Activated CD4-positive, alpha-beta T cell treated with anti-CD3 and anti-CD28 coated beads, Interleukin-2, amount 50 U/mL, for 48 hours (primary cell): ENCODE measurements at places on chromosomes 11 and 22.
A peak's percentile ranks its signal among the peaks of the same experiment; 100 is the strongest.

GRCh38 chr11:80424012-80424695 is 983.3 kb upstream of the TENM4 start:
- no peak for DNase-seq

DNA sequence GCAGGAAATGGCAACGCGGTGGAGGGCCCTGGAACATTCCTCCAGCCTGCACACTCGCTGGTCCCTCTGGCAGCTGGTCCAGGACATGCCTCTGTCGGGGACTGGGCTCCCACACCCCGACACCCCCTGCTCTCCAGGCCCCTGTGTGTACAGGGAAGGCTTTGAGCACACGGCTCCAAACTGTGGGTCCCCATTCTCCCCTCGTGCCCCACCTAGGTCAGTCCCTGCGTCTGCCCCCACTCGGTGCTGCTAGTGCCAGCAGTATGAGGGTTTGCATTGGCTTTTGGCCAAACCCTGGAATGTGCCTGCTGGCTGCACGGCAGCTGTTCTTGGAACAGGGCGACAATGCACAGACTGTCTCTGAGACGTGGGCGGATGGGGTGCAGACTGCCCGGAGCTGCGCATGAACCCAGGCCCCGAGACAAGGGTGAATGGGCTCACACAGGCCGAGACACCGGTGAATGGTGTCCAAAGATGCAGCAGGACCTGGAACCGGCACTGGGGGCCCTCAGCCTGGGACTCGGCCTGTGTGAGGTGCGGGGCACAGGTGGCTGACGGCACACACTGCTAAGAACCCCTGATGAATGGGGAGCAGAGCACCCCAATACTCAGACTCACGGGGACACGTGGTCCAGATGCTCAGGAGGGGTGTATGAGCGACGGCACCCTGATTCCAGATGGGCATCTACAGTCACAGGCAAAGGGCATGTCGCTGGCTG is 7.5 kb upstream of the SYT8 start:
- no peak for DNase-seq

DNA sequence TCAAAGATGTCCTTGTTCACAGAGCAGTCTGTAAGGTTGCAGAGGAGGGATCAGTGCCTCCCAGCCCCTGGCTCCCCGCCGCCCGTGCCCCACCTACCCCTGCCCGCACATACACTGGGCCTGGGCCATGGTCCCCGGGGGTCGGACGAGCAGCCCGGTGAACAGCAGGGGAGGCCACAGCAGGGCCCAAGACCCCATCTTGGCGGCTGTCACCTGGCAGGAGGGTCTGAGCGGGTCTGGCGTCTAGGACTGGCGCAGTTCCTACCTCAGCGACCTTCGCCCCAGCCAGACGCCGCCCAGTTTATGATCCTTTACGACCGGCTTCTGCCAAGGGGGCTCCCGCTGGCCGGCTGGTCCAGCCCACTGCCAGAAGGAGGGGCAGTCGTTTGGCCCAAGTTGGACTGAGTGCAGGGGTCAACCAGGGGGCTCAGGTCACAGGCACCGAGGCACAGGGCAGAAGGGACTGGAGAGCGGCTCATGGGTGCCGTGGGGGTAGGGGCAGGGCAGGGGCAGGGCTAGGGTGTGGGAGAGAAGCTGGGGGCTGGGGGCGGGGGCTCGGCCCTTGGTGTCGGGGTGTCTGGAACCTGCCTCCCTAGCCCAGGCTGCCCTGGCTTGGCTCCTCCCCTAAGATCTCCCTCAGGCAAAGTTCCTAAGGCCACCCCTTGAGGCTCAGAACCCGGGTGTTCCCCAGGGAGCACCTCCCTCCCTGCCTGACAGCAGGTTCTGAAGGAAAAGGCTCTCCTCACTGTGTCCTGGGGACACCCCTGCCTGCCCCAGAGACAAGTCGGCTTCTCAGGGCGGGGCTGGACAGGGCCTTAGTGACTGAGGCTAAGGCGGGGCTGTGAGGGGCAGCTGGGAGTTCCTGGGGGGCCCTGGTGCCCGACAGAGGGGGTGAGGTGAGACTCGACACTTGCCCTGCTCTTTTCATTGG is at the start of gene CDHR5:
Gene CDHR5, minus strand, starts transcription at position 251 of the 931 bp plus-strand sequence. Its CDS starts 53 bp downstream, at position 198.
- DNase-seq, result no peak

DNA sequence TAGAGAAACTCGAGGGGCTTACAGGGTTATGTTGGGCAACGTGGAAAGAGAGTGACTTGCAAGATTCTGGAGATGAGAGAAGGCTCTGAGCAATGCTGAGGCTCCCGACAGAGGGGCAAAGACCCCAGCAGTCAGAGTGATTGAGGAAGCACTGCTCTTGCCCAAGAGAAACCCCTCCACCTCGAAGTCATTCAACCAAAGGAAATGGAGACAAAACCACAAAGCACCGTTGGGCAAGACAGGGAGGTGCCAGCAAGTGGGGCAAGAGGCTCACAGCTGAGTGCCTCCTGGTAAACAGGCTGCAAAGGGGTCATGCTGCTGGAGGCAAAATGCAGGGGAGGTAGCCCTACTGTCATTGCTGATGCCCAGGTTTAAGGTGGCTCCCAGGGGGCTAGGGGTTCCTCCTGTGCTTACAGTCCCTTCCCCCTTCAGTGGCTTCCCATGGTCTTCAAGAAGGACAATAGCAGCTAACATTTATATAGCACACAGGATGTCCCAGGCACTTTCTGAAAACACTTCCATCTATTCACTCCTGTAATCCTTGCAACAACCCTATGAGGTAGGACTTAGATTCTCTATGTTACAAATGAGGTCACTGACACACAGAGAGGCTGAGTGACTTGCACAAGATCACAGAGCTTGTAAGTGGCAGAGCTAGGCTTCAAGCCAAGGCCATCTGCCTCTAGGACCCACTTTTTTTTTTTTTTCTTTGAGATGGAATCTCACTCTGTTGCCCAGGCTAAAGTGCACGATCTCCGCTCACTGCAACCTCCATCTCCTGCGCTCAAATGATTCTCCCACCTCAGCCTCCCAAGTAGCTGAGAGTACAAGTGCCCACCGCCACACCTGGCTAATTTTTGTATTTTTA is 18.1 kb upstream of the MYH9 start:
- no peak for DNase-seq

- peak; percentile 81 for DNase-seq
These were observed 66.5 kb downstream of the GGTLC2 start for GRCh38 chr22:22710719-22711531.

DNA sequence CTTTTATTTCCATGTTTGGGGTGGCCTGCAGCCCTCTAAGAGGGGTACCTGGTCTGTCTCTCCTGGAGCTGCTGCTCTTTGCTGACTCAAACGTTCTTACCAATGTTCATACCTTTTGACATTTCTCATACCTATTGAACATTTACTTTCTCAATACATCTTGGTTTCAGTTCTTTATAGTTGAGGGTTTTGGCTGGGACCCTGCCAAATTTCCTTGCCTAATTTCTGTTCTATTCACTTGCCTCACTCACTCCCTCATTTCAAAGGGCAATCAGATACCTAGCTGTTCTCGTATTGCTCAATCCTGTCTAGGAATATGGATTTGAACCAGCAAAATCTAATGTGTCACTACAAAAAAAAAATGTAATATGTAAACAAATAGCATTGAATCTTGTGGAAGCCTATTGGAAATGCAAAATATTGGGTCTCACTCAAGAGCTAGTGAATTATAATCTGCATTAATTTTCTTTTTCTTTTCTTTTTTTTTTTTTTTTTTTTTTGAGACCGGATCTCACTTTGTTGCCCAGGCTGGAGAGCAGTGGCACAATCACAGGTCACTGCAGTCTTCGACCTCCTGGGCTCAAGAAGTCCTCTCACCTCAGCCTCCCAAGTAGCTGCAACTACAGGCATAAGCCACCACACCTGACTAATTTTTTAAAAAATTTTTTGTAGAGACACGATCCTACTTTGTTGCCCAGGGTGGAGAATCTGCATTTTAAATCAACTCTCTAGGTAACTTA is 7.5 kb downstream of the OR6M1 start:
- DNase-seq, result no peak

DNA sequence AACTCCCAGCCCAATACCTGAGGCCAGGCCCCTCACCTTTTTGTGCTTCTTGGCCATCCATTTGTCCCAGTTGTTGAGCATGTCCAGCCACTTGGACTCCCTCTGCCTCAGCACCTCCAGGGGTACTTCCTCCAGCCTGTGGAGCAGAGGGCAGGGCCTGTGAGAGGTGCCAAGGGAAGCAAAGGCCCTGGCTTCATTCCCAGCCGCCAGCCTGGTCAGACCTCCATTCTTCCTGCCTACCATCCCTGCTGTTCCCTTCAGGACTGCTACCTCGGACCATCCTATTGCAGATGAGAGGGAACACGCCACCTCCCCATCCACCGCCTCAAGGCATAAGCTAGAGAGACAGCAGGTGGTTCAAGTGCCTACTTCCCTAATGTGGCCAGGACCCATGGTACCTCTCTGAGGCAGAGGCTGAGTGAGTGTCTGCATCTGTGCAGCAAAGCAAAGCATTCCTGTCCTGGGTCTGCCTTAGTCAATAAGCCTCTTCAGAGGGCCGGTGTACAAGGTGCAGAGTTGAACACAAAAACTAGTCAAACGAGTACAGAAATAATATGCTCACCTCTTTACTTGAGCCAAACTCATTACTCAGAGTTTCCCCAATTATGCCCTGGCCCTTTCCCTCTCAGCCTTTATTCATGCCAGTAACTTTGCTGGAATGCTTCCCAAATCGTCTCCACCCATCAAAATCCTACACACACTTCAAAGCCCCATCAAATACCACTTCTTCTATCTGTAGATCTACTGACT is 15.4 kb upstream of the CASTOR1 start:
- no peak for DNase-seq

- DNase-seq, result no peak
These were observed 3.7 kb downstream of the MPZL2 start for GRCh38 chr11:118260353-118260752.

DNA sequence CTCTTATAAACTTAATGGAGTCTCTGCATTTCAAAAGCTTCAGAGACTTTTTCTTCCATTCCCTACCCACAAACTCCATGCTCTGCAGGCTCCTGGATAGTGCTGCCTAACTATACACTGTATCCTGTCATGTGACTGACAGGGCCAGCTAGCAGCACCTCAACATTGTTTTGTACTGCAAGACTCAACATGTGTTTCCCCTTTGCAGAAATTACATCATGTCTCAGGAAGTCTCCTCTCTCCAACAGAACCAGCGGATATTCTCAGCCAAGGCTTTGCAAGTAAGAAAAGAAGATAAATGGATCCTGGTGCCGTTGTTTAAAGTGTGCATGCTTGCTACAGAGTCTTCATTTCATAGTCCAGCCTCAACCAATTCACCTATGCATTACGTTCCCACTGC is 164.0 kb upstream of the UBASH3B start:
- DNase-seq, result no peak

GRCh38 chr11:123653827-123654565 is 428 bp downstream of the SCN3B start:
- DNase-seq, result peak; percentile 29

GRCh38 chr11:16924826-16925560 is 89.2 kb downstream of the PLEKHA7 start:
- no peak for DNase-seq

- no peak for DNase-seq
These were observed 140.4 kb upstream of the TBCEL start for GRCh38 chr11:120883404-120884080.

DNA sequence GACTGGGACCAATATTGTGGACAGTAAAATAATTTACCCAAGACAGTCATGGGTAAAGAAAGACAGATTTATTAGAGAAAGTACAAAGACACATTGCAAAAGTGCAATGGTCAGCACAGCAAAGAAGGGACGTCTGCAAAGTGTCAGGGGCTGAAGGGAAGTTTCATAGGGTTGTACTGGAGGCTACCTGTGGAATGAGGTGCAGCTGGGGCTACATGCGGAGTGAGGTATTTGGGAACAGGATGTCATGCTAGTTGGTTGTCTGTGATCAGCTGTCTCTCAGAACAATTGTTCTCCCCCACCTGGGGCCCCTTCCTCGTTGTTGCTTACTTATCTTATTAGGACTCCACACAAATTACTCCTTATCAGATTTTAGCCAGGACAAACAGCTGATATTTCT is 11.4 kb upstream of the APOL3 start:
- no peak for DNase-seq

DNA sequence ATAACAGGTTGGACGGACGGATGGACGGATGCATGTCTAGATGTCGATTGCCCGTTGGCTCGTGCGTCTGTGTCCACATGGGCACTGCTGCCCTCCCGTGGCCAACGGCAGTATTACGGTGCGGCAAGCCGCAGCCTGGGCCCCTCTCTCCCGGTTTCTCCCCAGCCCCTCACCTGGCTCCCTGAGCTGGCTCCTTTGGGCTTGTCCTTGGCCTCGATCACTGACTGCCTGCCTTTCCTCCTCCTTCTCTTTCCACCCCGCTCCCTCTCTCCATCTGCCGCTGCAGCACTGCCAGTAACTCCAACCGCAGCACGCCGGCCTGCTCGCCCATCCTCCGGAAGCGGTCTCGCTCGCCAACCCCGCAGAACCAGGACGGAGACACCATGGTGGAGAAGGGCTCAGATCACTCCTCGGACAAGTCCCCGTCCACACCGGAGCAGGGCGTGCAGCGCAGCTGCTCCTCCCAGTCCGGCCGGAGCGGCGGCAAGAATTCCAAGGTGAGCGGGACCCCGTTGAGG is 77.3 kb downstream of the SCN3B start:
- peak; percentile 75 for DNase-seq
